ENCODE measurements at places on chromosomes 6 and 20.

- DNase-seq, result no peak
Measured at GRCh38 chr6:152309648-152310047, 327.5 kb downstream of the SYNE1 start.

GRCh38 chr20:49160057-49160929, 27.8 kb downstream of the STAU1 start:
- no peak for DNase-seq

GRCh38 chr6:162798546-162799266, 70.9 kb downstream of the PACRG start:
- DNase-seq, result no peak

GRCh38 chr6:15132167-15132566, 113.7 kb upstream of the JARID2 start:
- no peak for DNase-seq

- DNase-seq, result no peak
Measured at GRCh38 chr6:88177961-88178464, 11.9 kb upstream of the CNR1 start.

DNA sequence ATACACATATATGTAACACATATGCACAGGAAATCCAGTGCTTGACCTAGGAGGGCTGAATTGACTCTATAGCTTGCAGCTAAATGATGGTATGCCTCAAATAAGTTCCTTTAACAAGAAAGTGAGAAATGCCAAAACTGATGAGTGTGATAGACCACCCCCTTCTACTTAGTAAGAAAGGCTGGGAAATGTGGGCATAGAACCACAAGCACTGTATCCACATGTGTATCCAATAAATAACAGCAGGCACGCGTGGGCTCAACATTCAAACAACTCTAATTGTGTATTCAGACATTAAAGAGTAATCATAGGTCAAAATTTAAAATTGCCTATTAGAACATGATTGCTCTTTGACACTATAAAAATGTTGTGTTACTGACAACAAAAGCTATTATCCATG, 54.1 kb downstream of the FAM83B start:
- DNase-seq, result no peak

DNA sequence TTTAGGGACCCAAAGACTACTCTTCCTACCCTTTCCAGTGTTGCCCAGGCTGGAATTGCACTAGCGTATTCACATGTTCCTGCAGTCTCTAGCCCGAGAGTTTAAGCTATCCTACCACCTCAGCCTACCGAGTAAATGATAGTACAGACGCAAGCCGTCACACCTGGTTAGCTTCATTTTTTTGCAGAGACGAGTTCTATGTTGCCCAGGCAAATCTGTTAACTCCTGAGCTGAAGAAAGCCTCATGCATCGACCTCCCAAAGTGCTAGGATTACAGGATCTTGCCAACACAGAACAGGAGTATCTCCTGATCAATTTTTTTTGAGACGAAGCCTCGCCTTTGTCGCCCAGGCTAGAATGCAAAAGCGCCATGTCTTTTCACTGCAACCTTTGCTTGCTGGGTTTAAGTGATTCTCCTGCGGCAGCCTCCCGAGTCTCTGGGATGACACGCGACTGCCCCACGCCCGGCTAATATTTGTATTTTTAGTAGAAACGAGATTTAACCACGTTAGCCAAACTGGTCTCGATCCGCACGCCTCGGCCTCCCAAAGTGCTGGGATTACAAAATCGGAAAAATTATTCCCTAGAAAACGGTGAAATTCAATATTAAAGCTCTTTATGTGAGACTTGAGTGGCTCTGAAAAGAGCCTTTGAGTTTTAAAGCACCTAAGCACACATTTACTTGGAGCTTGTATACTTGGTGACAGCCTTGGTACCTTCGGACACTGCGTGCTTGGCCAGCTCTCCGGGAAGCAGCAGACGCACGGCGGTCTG, 128.5 kb downstream of the HFE start:
- DNase-seq, result no peak

DNA sequence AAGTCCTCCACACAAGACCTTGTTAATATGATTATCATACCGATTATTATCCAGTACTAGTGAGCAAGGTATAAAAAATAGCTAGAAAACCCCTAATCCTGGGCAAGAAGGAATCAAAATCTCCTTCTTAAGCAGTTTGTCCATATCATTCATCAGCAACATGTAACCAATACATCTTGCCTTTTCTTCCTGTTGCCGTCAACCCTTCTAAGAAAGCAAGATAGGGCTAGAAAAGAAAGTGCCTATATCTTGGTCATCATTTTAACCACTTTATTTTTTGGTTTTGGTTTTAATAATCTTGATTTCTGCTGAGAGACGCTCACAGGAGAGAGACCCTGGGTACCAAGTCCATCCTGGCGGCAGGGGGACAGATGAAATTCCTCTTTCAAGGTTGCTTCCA, 27.2 kb upstream of the PREX1 start:
- no peak for DNase-seq

DNA sequence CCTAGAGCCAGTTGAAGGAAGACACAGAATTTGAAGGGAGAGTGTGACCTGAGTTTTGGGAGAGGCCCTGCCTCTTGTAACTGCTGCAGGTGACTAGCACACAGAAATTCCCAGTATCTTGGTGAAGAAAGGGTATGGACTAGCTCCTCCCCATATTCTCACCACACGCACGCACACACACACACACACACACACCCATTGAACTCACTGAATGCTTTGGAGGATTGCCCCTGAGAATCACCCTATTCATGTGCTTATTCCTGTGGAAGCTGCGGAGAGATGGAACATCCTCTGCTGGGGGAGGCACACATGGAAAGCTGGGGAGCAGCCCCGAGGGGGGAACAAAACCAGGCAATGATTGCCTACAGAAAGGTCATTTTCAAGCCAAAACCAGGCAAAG, 6.2 kb upstream of the LMBRD1 start:
- no peak for DNase-seq

GRCh38 chr6:136897071-136897470, 25.0 kb upstream of the SLC35D3 start:
- no peak for DNase-seq

DNA sequence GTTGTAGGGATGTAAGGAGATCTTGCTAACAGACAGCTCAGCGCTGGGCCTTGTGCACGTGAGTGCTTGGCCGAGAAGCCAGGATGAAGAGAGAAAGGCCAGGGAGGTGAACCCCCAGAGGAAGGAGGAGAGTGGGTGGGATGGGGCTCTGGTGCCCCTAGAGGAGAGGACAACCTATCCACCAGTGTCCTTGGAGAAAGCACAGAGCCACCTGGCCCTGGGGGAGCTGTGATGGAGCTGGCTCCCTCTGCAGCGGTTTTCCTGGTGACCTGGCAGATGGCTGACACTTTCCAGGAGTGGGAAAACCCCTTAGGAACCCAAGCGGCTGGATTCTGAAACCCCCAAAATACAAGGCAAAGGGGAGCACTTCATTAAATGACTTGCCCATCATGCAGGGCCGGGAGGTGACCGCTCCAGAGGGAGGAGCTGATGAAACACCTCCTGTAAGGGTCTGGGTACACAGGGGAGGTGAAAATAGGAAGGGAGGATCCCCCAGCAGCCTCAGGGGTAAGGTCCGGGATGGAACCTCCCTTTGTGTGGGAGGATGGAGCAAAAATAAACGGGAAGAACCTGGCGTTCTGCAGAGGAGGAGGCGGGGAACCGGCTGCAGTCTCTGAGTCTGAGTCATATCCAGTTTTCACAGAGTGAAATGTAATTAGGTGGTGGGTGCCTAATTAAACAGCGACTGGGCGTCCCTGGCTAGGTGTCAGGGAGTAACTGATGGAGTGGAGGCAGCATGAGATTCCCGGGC, 80.4 kb downstream of the SULF2 start:
- DNase-seq, result no peak

GRCh38 chr6:131129689-131130553, 5.3 kb upstream of the AKAP7 start:
- DNase-seq, result no peak

DNA sequence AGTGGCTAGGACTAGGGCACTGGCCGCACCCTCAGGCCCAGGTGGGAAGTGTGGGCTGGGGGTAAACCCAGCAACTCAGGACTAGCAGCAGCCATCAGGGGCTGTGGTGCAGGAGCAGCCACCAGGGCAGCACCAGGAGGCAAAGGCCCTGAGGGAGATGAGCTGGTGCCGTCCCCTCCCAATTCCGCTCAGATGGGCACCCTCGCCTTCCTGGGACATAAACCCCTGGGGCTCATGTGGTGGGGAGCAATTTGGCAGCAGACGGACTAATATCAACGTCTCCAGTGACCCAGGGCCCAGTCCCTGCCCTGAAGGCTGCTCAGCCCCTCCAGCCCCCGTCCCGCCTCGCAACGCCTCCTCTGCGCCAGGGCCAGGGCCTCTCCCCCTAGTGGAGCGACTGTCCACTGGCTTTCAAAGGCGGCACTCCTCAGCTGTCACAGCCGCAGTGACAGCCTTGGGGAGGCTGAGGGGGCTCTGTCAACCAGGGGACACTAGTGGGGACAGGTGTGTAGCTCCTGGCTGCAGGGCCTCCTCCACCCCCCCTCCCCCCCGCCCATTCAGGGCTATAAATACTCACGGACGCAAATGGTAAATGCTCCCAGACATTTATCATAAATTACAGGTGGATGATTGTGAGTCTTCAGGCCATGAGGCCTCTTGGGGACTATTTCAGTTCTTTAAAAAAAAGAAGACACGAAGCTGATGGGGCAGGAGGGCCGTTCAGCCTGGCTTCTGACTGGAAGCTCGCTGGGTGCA, 349.9 kb downstream of the ZFAND3 start:
- DNase-seq, result no peak

All from coronary artery (tissue), 2 donors.